ENCODE measurements at places on chromosomes 13 and 19.

DNA sequence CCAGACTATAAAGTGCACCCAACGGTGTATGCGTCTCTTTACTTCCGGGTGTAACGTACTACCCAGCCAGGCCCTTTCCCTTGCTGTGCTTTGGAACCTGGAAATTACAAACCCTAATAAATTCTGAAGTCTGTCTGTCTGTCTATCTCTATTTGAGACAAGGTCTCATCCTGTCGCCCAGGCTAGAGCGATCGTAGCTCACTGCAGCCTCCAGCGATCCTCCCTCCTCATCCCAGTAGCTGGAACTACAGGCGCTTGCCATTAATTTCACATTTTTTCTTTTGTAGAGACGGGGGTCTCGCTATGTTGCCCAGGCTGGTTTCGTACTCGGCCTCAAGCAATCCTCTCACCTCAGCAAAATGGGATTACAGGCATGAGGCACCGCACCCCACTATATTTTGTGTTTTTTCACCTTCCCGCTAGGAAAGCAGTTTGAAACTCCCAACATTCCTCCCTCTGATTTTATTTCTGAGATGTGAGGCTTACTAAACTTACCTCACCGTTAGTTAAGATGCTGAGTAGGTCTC lies 469 bp upstream of the RNF6 start:
- DNase-seq = no peak

GRCh38 chr19:50327013-50327412 lies 2.2 kb downstream of the KCNC3 start:
- DNase-seq = no peak

GRCh38 chr19:15759962-15760565 lies 22.3 kb downstream of the OR10H3 start:
- peak; percentile 32 for DNase-seq

DNA sequence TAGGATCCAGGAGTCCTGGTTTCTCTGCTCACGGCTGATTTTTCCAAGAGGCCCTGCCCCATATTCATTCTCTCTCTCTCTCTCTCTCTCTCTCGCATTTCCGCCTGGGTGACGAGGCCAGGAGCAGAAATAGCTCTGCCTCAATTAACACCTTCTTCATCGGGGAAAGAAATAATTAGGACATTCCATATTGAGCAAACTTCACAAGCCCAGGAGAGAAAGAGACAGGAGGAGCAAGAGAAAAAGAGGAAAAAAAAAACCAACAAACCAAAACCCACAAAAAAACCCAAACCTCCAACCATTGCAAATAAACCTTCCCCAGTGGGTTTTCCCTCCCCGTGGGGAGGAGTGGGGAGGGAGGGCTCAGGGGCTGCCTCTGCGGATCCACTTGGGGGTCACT lies 143.0 kb downstream of the CACNA1A start:
- DNase-seq = no peak

DNA sequence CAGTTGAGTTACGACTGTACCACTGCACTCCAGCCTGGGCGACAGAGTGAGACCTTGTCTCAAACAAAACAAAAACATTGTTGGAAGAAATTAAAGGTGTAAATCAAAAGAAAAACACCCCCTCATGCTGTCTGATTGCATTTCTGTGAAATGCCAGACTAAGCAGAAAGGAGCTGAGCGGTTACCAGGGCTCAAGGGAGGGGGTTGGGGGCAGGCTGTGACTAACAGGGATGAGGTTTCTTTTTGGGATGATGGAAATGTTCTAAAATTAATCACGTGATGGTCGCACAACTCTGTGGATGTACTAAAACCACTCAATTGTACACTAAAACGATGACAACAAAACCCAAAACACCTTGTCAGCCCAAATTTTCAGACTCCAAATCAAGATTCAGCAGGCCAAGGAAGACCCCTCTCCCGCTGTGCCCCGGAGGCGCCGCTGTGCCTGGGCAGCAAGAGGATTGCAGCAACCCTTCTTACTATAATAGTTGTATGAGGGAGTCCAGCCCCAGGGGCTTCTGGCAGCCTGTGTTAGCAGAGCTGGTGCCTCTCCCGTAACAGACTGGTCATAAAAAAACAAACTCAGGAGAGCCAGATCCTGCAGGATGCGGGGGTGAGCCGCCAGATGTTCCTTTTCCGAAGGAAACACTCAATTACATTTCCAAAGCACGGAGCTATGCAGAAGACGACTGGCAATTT lies 20.9 kb downstream of the CAPS start:
- DNase-seq = no peak

GRCh38 chr19:46975925-46976782 lies 43.5 kb upstream of the NPAS1 start:
- DNase-seq = no peak

- no peak for DNase-seq
Observed at GRCh38 chr13:51052581-51052980, 58.5 kb downstream of the C13orf42 start.

DNA sequence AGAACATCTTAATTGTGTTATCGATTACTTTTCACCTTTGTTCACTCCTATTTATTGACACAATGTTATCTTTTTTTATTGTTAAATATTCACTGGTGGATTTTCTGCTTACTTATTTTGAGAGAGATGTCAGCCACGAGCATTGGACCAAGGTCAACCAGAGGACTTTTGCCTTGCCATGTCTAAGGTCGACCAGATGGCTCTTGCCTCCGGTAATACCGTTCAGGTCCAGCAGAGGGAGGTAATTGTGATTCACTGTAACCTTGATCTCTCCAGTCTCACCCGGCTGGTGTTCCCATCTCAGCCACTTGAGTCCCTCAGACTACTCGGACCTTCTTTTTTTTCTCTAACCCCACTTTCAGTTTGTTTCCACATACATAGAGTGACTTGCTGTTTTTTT lies 1438.1 kb downstream of the UQCRFS1 start:
- DNase-seq = no peak

DNA sequence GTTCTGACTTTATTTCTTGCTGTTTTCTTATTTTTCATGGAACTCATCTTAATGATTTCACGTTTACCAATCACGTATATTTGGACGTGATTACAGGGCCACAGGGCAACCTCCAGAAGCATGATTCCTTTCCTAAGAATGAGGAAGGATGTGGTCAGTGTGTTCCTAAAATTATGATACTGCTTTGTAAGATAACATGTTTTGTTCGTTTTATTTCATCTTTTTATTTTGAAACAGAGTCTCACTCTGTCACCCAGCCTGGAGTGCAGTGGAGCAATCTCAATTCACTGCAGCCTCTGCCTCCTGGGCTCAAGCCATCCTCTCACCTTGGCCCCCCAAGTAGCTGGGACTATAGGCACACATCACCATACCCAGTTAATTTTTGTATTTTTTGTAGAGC lies 24.8 kb upstream of the LAIR1 start:
- DNase-seq = no peak

Measured in GM13976 (cell line).